Tibial nerve (tissue), 4 donors: ENCODE measurements at places on chromosomes 12 and 14. TPM values are rescaled to one million over a fixed set of nuclear protein-coding genes. Genes with fewer than 3 reads are reported as not detected.
A peak's percentile ranks its signal among the peaks of the same experiment; 100 is the strongest.

GRCh38 chr12:91622037-91622436, 439.4 kb upstream of the DCN start:
- DNase-seq, result no peak

DPY19L2 gene
- 19.7 TPM for total RNA-seq

- no peak for DNase-seq
These were observed 175.3 kb downstream of the ETV6 start for GRCh38 chr12:11824736-11825135.

GRCh38 chr14:36684946-36685345, 23.3 kb downstream of the PAX9 start:
- DNase-seq, result no peak

DNA sequence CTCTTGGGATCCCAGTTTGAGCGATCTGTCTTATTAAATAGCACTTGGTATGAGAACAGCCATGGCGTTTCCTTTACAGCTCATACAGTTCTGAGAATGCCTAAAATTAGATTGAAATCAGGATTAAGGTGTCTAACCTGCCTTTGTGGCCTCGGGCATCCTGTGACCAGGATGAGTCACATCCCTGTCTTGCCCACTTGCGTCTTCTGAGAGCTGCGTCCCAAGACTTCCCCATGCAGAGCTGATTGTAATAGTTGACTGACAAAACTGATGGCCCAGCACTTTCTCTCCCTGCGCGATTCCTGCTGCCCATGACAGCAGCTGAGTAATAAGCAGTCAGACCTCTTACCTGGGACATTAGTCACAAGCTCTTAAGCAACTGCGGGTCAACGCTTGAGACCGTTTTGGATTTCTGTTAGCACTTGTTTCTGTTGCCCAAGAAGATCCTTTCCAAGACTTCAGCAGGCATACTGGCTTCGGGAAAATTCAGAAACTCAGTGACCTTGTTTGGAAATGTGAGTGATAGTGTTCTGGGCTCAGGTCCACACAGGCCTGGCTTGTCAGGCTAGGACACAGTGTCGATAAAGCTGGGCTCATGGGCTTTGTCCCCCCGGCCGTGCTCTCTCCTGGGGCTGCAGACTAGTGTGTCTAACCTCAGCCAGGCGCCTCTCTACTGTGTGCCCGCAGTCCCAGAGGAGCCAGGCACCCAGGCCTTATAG, 169.9 kb upstream of the HIF1A start:
- DNase-seq, result peak; percentile 33

ESPL1 gene
- total RNA-seq, result 8.7 TPM

PPP1R1A gene
- 77.6 TPM for total RNA-seq

FAM186B gene
- total RNA-seq, result 0.44 TPM

GRCh38 chr12:11307143-11307542, 3.1 kb downstream of the PRB4 start:
- DNase-seq, result no peak

GYS2 gene
- total RNA-seq, result not detected

ALG10B gene
- 5.5 TPM for total RNA-seq

FOXJ2 gene
- total RNA-seq, result 19.4 TPM

DNA sequence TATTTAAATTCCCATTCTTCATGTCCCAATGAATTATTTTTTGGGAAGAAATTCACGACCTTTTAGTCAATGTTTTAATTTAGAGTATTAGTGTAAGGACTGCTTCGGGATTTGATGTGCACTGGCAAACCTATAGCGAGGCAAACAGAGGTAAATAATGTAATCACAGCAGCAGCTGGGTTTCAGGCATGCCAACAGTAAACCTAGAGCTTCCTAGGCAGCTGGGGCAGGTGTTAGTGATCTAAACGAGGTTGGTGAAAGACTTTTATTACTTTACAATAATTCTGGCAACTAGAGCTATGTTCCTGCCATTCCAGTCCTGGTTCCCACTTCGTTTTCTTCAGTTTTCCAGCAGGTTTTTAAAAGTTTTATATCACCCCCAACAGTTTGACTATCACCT, 1036.4 kb upstream of the FOXG1 start:
- DNase-seq, result no peak

GRCh38 chr12:132619386-132620112, 973 bp downstream of the P2RX2 start:
- DNase-seq, result no peak

TEX52 gene
- total RNA-seq, result not detected

DNA sequence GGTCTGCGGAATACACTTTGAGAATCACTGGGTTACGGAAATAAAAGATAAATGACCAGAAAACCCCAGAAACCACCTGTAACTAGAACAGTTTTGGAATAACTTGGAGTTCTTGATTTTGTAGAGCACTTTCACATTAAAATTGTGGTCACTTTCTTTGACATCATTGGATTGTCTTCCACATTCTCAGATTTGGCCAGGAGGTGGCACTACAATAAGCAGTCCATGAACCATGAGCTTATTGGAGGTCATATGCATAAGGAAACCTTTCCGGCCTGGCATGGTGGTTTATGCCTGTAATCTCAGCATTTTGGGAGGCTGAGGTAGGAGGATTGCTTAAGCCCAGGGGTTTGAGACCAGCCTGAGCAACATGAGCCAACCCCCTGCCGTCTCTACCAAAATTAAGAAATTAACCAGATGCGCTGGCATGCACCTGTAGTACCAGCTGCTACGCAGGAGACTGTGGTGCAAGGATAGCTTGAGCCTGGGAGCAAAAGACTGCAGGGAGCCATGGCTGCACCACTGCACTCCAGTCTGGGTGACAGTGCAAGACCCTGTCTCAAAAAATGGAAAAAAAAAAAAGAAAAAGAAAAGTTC, 107.7 kb upstream of the CAND1 start:
- no peak for DNase-seq

- DNase-seq, result no peak
These were observed 6.7 kb downstream of the ABCD4 start for GRCh38 chr14:74296037-74296467.

DNA sequence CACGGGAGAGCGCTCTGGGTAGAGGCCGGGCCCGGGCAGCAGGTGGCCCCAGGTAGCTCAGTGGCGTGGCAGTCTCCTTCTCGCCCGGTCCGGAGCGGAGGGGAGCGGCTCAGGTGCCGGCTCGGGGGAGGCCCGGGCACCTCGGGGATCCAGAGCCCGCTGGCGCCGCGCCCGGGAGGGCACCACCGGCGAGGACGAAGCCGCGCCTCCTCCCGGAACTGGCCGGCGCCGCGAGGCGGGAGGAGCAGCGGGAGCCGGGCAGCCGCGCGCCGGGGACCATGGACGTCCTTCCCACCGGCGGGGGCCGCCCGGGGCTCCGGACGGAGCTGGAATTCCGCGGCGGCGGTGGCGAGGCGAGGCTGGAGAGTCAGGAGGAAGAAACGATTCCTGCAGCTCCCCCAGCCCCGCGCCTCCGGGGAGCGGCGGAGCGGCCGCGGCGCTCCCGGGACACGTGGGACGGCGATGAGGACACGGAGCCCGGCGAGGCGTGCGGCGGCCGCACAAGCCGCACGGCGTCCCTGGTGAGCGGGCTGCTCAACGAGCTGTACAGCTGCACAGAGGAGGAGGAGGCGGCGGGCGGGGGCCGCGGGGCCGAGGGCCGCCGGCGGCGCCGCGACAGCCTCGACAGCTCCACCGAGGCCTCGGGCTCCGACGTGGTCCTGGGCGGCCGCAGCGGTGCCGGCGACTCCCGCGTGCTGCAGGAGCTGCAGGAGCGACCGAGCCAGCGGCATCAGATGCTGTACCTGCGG, 21.5 kb upstream of the GNS start:
- no peak for DNase-seq

DNA sequence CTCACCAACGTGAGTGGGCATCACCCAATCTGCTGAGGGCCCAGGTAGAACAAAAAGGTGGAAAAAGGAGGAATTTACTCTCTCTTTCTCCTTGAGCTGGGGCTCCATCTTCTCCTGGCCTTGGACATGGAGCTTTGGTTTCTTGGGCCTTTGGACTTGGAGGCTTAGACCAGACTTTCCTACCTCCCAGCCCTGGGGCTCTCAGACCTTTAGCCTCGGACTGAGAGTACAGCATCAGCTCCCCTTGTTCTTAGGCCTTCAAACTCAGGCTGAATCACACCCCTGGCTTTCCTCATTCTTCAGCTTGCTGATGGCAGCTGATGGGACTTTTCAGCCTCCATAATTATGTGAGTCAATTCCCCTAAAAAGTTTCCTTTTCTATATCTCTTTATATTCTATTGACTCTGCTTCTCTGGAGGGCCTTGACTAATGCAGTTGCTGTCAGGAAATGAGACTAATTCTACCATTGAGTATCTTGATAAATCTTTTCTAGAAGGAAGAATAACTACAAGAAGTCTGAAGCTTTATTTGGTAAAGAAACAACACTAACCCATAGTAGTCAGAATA, 15.9 kb upstream of the CLEC4E start:
- DNase-seq, result no peak

DNA sequence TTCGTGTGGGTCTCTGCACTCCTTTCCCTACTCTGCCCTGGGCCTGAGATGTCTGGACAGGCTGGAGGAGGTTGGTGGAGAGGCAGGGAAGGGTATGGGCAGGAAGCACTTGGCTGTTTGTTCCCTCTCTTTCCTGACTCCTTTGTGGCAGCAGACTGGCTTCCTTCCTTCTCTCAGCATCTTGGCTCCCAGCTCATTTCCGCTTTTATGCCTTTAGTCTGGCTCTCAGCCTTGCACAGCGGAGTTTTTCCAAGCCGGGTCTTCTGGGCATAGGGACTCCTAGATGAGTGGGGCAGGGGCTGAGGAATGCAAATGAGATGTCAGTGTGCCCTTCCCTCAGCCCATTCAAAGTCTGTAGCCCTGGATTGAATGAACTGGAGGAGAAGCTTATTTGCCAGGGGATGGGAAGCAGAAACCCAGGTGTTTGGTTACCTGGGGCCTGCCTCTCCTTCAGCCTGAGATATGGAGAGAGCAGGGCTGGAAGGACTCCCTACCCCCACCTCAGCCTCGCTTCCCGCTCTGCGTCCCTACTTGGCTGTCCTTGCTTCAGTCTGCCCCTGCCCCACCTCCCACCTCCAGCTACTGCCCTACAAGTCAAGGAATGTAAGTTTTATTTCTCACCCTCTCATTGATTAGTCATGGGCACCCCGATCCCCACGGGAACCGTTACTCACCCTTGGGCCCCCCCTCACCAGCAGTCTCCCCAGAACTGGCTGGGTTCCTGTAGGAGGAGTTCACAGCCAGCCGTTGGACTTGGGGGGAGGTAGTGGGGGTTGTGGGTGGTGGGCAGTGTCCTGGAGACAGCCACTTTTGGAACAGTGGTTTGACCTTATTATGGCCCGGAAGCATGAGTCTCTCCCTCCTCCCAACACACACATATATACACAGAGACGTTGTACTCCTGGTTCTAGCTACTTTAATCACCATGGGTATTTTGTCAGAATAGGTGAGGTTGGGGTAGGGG, 9.3 kb upstream of the ITGA5 start:
- DNase-seq, result no peak

GRCh38 chr12:42789808-42790760, 200.5 kb upstream of the PRICKLE1 start:
- no peak for DNase-seq

DNA sequence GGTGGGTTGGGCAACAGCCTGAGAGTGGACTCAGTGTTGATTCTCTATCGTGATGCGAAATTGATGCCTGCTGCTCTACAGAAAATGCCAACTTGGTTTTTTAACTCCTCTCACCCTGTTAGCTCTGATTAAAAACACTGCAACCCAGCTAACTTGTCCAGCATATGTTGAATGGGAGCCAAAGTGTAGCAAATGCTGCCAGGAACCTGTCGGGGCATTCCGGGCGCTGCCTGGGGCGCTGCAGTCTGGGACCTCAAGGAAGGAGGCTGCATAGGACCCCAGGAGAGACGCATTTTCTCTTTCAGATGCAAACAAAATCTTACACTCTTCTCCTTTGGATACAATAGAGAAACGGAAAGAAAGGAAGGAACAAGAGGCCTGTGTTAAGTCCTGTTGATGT, 3.9 kb downstream of the B3GNT4 start:
- DNase-seq, result no peak

GRCh38 chr12:18192119-18192518, 69.2 kb upstream of the PIK3C2G start:
- DNase-seq, result no peak

POLE2 gene
- total RNA-seq, result 9.6 TPM

KRT2 gene
- not detected for total RNA-seq

DNA sequence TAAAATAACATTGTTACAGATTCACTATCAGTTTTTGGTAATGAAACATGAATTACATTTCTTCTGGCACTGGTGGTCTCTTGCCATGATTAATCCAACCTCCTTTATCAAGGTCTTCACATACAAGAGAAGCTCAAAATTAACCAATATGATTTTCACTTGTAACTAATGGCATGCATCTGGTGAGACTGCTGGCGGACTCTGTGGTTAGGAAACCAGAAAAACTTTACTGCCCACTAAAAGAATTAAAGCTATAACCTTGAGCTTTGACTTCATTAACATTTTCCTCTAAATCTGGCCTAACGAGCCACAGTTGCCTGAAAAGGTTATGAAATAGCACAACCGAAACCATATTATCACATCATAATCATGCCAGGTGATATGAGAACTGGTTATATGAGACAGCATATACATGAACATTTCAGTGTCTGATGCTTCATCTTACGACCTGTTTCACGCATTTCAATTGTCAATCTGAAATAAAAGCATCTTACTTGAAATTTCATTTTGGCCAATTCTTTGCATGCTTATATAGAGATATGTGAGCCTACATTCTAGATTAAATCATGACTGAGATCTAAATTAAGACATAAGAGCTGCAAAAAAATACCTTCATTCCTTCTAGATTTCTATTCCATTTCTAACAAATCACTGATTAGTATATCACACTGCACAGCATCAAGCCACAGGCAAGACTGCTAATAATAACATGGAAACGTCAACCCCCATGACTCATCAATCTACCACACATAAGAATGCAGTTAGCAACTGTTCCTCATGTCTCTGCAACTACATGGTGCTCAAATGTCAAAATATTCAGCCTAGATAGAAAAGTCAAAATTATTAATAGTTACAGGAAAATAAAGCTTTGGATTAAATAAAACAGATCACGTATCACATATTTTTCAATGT, 89.3 kb downstream of the OSBPL8 start:
- DNase-seq, result no peak

DNA sequence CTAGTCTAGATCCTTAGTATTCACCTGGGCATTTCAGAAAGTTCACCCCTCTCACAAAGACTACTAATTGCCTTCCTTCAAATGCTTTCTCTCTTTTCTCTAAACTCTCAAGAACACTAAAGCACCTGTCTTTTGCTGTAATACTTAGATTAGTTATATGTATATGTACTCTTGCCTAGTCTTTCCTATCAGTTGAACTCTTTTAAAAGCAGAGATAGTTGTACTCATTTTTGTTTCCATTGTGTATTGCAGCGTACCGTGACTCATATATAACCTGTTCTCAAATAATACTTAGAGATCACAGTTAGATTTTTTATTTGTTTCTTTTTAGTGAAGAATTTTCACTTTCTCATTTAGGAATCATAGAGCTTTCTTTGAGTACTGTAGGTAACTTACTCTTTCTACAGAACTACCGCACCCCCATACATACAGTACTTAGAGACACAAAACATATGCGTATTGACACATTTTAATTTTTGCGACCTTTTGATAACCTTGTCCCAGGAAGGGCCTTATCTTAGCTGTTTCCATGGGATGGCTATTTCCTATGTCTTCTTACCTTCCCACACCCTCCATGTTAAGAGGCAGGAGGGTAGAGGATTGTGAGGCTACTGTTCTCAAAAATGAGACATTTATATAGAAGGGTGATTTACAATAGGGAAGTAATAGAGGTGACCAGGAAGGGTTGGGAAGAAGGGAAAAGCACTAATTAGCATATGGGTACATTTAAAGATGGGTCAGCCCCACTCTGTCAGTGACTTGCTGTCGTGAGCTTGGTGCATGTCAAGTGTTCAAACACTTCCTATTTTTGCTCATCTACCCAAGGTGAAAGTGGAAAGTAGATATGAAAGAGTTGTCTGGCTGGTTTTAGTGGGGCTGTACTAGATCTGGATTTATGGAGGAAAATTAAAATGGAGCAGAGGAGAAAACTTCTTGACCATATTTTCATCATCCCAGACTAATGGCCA, 74.3 kb downstream of the PLEKHA5 start:
- DNase-seq, result no peak
